ENCODE measurements at places on chromosomes 5 and 9.

DNA sequence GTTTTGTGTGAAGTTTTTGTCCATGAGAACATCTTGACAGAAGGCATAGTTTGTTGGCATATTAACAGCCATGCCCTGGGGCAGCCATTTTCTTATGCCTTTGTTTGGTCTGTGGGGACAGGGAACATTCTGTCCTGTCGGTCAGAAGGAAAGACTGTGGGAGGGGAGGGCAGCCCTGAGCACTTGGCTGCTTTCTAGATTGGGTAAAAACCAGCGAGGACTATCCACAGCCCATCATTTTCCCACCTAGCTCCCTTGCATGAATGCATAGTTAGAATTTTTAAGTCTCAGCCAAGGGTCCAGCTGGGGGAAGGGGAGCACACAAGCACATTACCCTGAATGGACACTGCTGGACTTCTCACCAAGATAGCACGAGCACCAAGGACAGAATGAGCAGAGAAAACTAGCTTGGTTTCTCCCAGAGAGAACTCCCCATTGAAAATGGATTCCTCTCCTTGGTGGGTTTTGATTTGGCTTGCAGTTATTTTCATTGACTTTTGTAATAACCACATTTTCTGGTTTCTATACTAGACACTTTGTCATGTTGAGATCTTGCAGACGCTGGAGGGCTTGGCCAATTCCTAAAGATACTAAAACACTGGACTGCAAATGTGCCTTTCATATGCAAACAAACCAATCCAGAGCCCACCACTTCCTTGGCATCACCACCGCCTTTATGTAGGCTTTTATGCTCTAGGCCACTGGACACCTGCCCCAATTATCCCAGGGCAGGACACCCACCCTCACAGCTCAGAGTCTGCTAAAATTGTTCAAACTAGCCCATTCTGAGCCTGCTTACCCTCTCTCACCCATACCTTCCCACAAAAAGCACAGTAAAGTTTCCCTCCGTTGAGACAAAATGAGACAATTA is 129.9 kb downstream of the BOD1 start:
- no peak for DNase-seq

GRCh38 chr5:102858221-102858620 is 103.1 kb downstream of the PAM start:
- no peak for DNase-seq

DNA sequence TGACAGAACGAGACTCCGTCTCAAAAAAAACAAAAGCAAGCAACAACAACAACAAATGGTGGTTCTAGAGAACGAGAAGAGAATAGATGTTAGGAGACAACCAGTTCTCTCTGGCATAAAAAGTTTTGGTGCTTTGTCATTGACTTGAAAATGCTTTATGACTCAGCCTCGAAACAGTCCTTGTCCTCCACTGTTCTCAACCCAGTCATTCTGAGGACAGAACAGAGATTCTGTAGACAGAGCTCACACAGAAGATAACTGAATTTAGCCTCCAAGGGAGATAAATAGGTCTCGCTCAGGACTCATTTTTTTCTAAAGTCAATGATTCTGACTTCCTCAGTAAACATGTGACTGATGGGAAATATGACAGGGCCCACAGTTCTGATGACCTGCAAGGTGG is 76.0 kb upstream of the FSTL4 start:
- no peak for DNase-seq

- DNase-seq: no peak
Measured at GRCh38 chr9:69658987-69659675, 13.0 kb downstream of the APBA1 start.

DNA sequence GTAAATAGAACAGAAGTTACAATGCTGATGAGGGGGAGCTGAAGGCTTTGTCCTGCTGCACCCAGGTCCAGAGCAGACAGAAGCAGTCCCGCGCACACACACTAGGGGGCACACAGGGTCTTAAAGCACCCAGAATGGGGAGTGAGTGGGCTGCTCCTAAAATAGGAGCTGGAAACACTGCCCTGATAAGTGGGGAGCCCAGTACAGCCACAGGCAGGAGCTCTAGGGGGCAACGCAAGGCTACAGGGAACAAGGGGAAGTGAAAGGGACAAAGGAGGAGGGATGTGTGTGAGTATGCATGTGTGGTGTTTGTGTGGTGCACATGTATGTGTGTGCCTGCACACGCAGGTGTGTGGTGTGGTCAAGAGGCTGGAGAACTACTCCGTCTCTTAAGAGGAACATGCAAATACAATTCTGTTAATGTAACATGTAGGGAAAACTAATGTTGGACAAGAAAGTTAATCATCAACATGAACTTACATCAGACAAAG is 191.5 kb downstream of the ROR2 start:
- no peak for DNase-seq

- no peak for DNase-seq
Measured at GRCh38 chr5:61052882-61053281, 107.9 kb downstream of the NDUFAF2 start.

DNA sequence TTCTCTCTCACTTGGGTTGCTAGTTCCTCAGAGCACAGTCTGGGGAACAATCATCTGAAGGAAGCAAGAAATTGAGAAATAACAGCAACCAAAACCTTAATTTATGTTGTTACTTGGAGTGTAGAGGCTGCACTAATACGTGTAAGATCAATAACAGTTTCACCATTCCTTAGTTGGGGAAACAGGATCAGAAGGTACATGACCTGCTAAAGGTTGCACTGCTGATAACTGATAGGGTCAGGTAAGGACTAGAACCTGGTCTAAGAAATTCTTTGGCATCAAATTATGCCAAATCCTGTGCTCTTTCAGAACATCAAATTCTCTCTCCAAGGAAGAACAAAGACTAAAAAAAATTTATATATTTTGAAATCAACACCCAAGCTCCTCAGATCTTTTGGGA is 278.6 kb upstream of the C9orf72 start:
- no peak for DNase-seq

DNA sequence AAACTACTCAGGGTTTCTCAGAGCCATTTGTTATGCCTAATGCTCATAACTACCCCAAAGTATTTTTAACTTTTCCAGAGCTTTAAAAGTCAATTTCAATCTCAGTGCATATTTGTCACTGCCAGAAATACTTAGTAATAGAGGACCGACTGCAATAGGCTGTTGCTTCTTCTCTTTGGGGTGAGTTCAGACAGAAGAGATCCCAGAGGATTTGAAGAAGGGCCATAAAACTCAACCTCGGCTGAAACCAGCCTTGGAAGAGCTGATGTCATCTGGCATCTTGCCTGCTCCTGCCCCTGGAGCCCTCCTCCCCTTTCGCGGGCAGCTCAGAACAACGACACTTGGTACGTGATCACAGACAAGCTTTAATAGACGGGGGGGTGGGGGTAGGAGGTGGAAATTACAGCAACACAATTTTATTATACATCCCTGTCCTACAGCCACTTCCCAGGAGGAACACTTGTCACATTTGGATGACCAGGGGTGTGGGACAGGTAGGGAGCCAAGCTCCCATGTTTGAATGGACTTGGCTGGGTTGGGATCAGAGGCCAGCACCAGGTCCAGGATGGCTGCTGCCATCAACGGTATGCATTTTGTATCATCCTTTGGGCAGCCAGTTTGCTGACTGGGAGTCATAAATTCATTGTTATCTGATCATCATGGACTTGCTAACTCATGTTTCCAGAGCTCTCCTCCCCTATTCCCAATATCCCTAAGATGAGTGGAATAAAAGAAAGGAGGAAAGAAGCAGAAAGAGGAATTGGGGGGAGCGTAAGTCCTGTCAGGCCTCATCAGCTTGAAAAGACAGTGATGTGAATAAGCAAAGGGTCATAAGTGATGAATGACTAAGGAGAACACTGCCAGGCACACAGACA is 186.6 kb upstream of the PANK3 start:
- DNase-seq: no peak

DNA sequence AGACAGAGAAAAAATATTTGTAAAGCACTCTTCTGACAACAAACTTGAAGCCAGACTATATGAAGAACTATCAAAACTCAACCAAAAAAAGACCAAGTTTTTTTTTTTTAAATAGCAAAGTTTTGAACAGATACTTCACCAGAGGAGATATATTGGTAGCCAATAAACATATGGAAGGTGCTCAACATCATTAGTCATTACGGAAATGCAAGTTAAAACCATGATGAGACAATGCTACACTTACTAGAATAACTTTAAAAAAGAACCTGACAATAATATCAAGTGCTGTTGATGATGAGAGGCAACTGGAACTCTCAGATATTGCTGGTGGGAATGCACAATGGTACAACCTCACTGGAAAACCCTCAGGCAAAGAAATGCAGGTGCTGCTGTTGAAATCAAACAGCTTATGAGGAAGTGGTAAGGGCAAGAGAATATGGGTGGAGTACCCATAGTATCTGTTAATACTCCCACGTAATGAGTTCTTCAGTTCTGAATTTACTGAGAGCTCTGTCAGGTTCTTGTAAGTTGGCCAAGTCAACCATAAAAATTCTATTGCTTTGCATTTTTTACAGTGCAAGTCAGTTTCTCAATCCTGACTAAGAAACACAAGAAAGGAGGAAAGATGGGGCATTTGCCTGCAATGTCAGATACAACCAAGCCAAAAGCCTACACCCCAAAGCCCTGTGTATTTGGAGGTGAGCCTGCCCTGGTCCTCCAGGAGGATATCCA is 87.3 kb upstream of the GNAQ start:
- no peak for DNase-seq

DNA sequence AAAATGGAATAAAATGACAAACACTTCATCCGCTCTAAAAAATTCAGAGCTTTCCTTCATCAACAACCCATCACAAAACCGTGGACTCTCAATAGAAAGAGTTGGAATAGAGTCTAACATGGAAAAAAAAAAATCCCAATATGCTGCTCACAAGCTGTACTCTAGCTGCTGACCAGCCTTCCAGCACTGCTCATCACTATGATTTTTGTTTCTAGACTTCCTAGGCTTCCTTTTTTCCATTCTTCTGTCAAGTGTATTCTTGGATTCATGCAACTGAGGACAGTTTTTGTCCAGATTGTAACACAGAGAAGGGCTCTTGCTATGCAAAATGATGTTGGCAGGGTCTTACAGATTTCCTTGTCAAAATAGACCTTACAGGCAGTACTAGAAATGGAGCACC is 34.5 kb downstream of the RFK start:
- no peak for DNase-seq

DNA sequence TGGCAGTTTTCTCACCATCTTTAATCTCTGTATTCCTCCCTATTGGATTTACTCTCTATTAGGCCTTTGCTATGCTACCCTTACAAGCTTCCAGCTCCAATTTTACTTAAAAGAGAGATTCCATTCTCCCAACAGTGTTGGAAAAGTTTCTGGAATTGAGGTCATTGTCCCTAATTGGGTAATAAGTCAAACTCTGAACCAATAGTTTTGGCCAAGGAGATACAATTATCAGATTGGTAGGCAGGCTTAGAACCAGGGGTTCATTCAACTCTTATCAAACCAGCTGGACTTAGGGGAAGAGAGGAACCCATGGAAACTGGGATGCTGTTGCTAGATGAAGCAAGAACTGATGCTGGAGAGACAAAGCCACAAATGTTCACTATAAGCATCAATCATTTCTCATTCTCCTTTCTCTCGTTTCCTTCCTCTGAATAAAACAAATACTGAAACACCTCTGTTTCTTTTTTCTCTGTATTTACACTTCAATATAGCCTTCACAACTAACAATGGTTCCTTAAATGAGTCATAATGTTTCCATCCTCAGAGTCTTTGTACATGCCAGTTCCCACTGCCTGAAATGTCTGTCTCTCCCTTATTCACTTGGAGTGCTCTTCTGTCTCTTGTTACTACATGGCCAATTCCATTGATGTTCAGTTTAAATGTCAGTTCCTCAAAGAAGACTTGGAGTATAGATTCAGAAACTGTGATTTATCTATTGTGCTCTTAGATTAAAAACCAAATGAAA is 587.3 kb downstream of the GABRG2 start:
- DNase-seq: no peak

GRCh38 chr5:145511351-145511750 is 323.8 kb downstream of the PRELID2 start:
- no peak for DNase-seq

GRCh38 chr9:117334101-117334500 is 80.8 kb downstream of the ASTN2 start:
- DNase-seq: no peak

DNA sequence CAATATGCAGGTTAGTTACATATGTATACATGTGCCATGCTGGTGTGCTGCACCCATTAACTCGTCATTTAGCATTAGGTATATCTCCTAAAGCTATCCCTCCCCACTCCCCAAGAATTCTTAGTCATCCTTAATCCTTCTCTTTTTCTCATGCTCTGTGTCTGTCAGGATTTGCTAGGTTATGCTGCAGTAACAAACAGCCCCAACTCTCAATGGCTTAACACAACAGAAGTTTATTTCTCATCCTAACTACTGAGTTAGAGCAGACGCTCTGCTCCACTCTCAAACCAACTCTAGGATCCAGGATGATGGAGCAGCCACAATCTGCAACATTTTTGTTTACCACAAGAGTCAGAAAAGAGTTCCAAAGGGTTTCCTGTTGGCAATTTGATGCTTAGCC is 28.2 kb upstream of the FAM169A start:
- no peak for DNase-seq

DNA sequence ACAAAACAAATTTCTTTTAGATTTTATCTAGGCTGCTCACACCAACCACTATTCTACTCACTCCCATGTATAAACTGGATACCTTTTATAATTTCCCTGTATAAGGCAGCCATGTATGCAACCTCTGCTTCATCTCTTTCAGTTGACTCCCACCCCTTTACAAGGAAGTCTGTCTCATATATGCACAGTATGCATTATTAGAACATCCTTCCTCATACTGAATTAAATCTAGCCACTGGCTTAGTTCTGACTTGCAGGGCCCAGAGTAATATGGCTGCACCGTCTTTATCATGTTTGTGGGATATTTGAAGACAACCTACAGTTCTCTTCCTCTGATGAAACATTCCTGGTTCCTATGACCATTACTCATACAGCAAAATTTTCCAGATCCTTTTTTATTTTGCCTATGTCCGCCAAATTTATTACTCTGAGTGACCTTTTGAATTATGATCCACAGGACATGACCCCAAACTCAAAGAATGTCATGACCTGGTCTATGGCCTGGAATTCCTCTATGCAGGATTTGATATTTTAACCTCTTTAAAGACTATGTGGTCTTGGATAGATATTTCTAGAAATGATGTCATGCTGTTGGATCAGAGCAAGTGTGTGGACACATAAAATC is 76.6 kb upstream of the ITGA1 start:
- no peak for DNase-seq

GRCh38 chr5:53173083-53173482 is 63.5 kb upstream of the MOCS2 start:
- no peak for DNase-seq

GRCh38 chr9:133683586-133684120 is 47.5 kb downstream of the DBH start:
- DNase-seq: peak; percentile 70

- DNase-seq: no peak
Measured at GRCh38 chr5:103942587-103943186, 380.1 kb upstream of the NUDT12 start.

GRCh38 chr5:139636207-139636792 is 11.8 kb upstream of the CXXC5 start:
- peak; percentile 50 for DNase-seq

DNA sequence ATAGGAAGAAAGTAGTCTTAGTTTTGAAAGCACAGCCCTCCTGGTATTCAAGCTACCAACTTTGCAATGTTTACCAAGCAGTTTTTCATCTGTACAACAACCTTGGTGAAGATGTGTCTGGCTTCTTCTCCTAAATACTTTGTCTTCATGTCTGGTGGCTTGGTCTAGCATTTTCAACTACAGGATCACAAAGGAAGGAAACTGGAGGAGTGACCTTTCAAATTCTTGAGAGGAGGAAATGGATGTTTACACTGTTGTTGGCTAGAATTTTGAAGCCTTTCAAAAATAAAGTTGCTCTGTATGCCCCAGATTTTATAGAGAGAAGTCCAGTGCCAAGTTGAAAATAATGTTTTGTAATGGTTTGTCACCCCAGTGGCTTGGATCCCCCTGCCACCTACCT is 16.3 kb downstream of the PAM start:
- no peak for DNase-seq
